NCI-H1930 (cell line): ENCODE measurements at places on chromosomes 2 and 18.

GRCh38 chr2:163198007-163198406 is 359.4 kb upstream of the KCNH7 start:
- DNase-seq: no peak

GRCh38 chr2:19988600-19988999 is 1.3 kb downstream of the WDR35 start:
- DNase-seq: no peak

DNA sequence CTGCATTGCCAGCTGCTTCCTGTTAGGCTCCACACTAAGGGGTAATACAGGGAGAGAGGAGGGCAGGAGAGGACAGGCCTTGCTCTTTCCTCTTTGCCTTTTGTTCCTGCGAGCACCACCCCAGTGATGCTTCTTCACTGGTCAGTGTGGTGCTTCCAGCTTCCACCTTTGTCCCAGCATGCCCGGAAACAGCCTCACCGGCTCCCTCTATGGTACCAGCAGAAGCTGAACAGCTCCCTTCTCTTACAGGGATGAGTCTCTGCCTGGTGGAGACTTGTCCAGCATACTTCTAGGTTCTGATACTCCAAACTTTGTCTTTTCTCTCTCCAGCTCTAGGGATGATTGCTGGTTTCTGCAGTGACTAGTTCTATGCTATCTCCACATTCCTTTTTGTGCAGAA is 413.3 kb downstream of the TSN start:
- no peak for DNase-seq

DNA sequence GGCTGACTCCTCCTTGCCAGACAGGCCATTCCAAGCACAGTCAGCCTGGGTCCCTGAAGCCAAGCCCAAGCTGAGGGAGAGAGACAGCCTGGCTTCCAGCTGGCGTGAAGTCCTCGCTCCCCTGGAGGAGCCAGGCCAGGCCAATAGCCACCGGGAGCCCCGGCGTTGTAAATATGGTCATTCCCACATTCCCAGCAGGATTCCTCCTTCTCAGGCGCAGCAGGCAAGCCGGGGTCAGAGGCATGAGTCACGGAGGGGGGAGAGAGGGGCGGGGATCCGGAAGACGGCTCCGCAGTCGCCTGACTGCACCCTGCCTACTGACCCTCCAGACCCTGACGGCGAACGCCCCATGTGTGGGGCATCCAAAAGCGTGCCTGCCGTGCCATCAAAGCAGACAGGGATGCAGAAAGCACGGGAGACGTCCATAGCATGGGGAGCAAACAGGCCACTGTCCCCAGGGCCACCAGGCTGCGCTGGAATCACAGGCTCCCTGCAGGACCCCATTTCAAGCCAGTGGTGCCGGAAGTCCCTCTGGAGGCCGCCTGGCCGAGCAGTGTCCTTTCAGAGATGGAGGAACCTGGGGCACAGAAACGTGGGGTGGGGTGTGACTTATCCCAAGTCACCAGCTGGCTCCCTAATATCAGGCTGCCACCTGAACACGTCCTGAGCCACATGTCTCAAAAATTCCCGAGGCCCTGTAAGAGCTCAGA is 48.2 kb downstream of the TWIST2 start:
- DNase-seq: no peak

DNA sequence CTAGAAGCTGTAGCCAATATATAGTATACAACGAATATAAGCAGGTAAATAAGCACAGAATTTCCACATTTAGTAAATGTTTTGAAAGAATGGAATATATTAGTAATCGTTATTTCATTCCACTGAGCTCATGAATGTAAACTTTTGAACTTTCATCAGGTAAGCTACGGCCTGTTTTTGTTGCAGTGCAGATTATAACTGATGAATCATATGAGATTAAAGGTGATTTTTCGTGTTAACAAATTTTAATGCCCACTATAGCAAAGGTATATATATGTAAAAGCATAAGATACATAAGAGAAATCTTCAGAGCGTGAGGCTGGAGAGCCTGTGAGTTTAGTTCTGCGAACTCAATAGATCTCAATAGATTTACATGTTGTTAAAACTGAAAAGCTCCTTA is 1.1 kb downstream of the SCYGR1 start:
- DNase-seq: no peak

- DNase-seq: no peak
Observed at GRCh38 chr2:23312996-23313606, 71.9 kb upstream of the KLHL29 start.
